ENCODE measurements at places on chromosomes 2 and 18.

DNA sequence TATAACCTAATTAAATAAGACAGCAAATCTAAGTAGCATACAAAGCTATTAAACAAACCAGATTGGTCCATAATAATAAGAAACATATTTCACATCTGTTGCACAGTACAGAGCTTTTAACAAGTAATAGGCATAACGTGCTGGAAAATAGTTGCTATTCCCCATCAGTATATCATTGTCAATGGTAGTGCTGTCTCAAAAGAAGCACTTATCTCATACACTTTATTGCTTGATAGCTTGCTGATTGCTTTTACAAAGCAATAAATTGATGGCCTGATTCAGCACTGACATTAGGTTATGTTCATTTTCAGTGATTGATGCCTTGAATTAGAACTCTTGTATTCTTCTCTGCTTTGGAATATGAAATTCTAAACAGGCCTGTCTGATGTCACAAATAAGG lies 641.7 kb downstream of the CBLN2 start:
- DNase-seq: peak; percentile 60

DNA sequence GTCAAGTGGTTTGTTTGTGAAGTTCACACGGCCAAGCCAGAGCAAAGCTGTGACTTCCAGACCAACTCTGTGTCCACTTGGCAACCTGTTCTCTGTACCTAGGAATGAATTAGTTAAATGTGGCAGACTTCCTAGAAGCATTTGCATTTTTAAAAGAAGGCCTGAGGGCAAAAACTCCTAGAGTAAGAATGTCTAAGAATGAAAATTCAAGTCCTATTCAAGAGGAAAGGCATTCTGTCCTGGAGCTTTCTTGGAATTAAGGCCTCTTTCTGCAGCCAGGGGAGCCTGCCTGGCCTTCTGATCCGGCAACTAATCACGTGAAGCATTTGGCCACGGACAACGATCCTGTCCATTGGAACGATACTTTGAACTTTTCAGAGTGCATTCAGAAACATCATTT lies 155.0 kb downstream of the SETBP1 start:
- DNase-seq: no peak

DNA sequence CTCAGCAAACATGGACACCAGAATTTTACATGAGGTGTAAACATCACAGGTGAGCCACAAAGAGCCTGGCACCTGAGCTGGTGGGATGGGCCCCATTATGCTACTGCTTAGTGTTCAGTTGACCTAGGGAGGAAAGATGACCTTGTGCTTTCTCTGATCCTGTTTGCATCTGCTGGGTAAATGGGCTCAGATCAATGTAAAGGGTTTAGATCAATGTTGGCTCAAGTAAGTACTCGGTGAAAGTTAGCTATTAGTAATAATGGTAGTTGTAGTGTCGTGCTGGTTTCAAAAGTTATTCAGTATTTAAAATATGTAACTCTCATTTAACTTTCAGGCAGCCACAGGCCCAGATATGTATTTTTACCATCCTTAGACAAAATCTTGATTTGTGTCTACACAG lies 19.8 kb downstream of the ABHD3 start:
- no peak for DNase-seq

- no peak for DNase-seq
These were observed 563.2 kb upstream of the NRP2 start for GRCh38 chr2:205119136-205119535.

GRCh38 chr2:237861875-237862527 lies 2.6 kb downstream of the RAMP1 start:
- DNase-seq: no peak

GRCh38 chr18:38397094-38397493 lies 831.5 kb upstream of the CELF4 start:
- no peak for DNase-seq

DNA sequence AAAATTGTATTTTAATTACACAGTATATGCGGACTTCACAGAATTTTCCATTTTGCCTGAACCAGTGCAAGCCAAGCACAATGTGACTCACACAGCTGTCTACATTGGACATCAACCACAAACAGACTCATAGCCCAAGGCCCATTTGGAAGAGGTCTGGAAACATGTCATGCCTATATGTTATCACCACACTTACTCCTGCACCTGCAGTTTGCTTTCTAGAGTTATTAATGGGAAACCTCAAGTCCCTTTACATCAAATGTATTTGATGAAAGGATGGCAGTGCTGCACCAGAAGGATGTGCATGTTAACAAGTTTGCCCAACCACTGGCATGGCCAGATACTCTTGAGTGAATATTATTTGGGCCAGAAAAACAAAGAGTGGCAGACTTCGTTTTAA lies 548.9 kb upstream of the CDH2 start:
- no peak for DNase-seq

DNA sequence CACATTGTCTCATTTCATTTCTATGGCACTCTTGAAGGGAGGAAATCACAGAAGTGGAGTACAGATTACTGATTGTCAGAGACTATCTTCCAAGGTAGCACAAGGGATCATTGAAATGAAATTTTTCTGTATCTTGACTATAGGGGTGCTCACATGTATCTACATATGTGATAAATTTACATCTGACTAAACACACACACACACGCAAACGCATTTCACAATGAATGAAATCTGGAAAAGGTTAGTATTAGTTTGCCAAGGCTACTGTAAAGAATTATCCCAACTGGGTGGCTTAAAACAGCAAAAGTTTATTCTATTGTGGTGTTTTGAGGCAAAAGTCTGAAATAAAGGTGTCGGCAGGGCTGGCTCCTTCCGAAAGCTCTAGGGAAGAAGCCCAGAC lies 144.6 kb downstream of the SH3BP4 start:
- no peak for DNase-seq

GRCh38 chr2:223697892-223698645 lies 95.9 kb upstream of the SCG2 start:
- DNase-seq: no peak

DNA sequence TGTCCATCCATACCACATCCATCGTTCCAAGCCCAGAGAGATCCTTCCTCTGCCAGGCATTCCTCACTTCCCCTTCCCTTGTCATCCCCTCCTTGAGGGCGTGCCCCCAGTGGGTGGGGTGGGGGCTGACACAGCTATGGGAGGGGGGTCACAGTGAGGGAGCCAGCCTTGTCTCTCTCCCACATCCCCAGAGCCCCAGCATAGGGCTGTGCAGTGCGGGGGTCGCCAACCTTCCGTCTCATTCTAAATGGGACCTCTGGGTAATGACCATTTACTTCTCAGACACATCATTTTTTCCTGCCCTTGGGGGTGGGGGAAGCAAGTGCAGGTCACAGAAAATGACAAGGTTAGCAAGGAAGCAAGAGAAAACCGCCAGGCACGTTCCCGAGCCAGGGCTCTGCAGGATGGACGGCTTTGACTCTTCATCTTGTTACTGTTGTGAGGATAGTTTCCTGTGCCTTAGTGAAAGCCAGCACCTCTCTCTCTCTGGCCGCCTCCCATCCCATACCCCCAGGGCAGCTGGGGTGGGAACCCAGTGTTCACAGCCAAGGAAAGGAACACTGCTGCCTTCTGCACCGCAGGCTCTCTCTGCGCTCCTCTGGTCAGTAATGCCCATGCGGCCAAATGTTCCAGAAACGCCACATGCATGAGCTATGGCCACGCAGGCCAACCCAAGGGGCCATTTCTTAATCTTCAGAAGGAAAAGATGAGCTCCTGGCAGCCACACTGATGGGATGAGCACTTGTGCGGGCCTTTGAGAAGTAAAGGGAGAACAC lies 22.7 kb upstream of the OTOS start:
- DNase-seq: no peak

- no peak for DNase-seq
These were observed 1097.1 kb upstream of the SLC39A10 start for GRCh38 chr2:194559964-194560363.

DNA sequence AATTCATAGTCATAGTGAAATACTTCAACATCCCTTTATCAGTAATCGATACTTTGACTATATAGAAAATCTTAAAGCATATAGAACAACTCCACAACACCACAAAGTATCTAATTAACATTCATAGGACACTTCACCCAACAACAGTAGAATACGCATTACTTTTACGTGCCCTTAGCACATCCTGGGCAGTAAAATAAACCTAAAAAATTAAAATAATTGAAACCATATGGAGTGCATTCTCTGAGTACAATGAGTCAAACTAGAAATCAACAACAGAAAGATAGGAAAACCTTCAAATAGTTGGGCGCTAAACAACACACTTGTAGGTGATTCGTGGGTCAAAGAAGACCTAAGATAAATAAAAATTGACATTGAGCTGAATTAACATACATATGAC lies 442.9 kb downstream of the SUCLG1 start:
- no peak for DNase-seq

- DNase-seq: no peak
These were observed 18.9 kb downstream of the FAM178B start for GRCh38 chr2:96967436-96967835.

DNA sequence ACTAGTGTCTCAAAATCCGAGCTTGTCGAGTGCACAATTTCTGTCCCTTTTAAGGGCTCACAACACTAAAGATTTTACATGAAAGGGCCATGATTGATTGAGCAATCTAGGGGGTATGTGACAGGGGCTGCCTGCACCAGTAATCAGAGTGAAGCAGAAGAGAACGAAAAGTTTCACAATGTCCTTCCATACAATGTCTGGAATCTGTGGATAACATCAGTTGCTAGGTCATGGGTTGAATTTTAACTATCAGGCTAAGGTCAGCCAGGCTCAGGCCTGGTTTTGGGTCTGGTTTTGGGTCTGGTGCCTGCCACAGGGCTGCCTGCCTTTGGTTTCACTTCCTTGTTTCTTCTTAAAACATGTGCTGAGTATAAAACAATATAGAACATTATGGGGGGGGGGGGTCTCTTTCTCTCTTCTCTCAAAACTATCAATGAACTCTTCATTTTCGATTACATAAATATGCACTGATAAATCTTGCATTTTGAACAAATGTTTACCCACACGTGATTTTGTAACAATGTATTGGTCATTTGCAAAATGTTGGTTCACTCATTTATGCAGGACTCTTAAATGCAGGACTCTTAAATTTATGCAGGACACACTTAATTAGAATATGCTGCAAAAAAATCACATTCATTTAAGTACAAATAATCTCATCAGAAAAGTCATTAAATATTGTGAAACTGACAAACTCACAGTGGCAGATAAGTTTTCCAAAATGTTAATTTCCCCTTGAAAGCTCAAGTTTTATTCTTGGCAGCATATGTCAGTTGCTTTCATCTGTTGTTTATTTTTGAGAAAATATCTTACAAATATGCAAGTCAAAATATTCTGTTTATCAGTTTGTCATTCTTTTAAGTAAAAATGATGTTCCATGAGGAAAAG lies 290.5 kb upstream of the KYNU start:
- DNase-seq: no peak

DNA sequence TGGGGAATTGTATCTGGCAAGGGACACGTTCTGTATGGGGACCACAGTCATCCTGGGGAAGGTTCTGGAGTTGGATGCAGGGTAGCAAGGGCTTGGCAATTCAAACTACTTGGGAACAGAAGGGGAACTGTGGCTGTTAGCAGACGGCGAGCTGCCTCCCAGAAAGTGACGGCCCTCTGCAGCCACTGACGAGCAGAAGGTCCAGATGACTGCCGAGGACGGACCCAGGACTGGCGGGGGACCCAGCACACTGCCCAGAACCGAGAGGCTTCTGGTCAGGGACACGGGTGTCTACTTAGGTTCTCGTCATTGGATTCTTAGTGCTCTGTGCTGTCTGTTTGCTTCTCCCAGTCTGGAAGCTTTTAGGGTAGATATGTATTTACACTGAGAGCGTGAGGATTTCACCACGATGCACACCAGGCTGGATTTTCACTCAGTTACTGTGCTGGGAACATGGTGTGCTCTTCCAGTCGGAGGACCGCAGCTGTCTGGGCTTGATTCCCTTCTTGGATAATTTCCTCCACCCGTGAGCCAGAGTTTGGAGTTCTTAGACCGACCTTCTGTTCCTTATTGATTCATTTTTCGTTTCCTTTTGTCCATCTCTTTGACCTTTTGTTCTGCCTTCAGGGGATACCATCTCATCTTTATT lies 13.4 kb downstream of the GPR35 start:
- no peak for DNase-seq

- DNase-seq: no peak
These were observed 84.8 kb upstream of the RND3 start for GRCh38 chr2:150572194-150572766.

- no peak for DNase-seq
These were observed 32.6 kb upstream of the KCMF1 start for GRCh38 chr2:84938194-84938879.

- DNase-seq: peak; percentile 42
These were observed 729.6 kb upstream of the ZNF804A start for GRCh38 chr2:183868707-183869106.

GRCh38 chr2:16155766-16156165 lies 215.4 kb downstream of the MYCN start:
- no peak for DNase-seq

GRCh38 chr2:120441351-120441700 lies 95.4 kb downstream of the INHBB start:
- DNase-seq: no peak

DNA sequence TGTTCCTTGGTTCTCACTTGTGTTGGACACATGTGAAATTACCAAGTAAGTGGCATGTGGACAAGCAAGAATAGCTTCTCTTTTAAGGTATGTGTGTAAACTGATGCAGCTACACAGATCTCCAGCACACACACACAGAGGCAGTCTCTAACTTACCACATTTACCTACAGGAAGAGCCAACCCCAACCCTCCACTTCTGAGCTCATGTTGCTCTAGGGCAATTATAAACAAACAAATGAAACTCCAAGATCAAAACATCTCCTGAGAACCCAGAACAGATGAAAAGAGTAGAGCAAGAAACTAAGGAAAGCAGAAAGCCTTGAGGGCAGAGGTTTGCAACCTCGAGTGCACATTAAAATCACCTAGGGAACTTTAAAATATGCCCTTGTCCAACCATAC lies 16.0 kb upstream of the TMEM37 start:
- no peak for DNase-seq

- no peak for DNase-seq
These were observed 7.8 kb upstream of the FSHR start for GRCh38 chr2:49162151-49162550.

- no peak for DNase-seq
These were observed 30.6 kb downstream of the HJURP start for GRCh38 chr2:233823731-233824121.

- no peak for DNase-seq
These were observed 63.5 kb upstream of the CTLA4 start for GRCh38 chr2:203804070-203804469.

- no peak for DNase-seq
These were observed 67.2 kb downstream of the MBP start for GRCh38 chr18:77065221-77065981.

GRCh38 chr18:35478520-35479435 lies 19.0 kb downstream of the INO80C start:
- DNase-seq: no peak

DNA sequence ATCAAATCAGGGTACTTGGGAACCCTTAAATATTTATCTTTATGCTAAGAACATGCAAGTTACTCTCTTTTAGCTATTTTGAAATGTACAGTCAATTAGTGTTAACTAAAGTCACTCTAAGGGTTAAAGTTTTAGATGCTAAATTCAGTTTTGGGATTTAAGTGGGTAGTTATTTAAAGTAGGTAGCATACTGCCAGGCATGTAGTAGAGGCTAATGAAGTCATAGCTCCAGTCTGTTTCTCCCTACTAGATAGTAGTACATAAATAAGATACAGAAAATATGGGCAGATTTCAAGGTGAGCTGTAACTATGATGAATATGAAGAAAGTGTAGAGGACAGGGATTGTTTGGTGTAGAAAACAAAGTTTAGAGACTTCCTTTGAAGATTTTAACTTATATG lies 7.5 kb downstream of the RAB3GAP1 start:
- no peak for DNase-seq

GRCh38 chr2:56985609-56986008 lies 801.8 kb downstream of the CCDC85A start:
- no peak for DNase-seq

- DNase-seq: no peak
These were observed 490.2 kb upstream of the KLHL29 start for GRCh38 chr2:22894761-22895160.

Data from DMS153 (cell line).